ENCODE measurements at places on chromosomes 2 and 18.

- DNase-seq, result no peak
Observed at GRCh38 chr2:122219504-122219903, 464.1 kb downstream of the TSN start.

DNA sequence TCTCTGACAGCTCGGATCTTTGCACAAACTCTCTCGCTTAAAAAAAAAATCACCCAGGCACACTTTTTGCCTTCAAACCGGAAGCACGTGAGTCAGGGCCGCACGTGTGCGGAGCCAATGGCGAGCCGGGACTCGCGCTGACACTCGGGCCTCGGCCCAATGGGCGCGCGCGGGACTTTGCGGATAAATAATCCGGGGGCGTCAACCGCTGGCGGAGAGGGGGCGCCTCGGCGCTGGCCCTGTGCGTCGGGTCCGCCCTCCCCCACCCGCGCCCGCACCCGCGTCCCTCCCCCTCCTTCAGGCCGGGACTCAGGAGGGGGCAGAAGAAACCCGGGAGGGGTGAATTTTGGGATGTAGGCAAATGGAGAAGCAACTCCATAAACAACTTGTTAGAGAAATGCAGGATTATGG, 319 bp upstream of the EN1 start:
- DNase-seq, result no peak

- no peak for DNase-seq
Observed at GRCh38 chr2:63819765-63820717, 21.7 kb upstream of the UGP2 start.

DNA sequence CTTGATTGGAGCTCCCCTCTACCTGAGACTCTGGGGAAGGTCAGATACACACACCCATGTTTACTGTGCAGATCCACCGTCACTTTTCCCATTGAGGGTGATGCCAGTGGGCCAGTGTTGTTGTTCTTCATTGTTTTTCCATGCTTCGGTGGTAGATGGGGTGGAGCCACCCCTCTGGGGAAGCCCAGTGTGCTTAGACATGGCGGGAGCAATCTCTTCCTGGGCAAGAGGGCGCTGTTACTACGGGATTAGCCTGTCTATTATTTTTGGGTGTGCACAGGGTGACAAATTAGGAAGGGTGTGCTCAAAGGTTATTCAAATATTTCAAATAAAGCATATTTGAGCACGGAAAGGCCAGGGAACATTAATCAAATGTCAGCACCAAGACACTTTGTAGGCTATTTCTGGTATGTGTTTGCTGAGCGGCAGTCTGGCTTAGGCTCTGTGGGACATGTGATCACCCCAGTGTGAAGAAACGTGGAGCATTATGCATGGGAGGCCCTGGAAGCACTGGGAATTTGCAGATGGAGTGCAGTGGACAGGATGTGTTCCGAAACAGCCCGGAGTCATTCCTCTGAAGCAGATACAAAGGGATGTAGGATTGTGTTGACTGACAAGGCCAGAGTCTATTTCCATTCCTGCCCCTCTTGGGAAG, 34.8 kb upstream of the SMIM21 start:
- DNase-seq, result no peak

DNA sequence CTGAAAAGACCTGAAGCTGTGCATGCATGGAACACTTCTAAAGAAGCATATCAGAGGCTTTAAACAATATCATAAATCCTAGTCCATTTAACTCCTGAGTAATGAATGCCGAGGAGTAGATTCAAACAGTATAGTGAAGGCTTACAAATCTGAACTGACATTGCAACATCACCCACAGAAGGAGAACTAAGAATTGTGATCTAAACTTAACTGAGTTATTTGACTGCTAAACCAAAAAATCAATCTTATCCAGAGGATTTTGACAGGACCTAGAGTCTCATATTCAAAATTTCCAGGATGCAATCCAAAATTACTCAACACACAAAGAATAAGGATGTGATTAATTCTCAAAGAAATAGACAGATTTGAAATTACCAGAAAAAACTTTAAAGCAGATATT, 181.0 kb downstream of the SLC39A10 start:
- DNase-seq, result no peak

DNA sequence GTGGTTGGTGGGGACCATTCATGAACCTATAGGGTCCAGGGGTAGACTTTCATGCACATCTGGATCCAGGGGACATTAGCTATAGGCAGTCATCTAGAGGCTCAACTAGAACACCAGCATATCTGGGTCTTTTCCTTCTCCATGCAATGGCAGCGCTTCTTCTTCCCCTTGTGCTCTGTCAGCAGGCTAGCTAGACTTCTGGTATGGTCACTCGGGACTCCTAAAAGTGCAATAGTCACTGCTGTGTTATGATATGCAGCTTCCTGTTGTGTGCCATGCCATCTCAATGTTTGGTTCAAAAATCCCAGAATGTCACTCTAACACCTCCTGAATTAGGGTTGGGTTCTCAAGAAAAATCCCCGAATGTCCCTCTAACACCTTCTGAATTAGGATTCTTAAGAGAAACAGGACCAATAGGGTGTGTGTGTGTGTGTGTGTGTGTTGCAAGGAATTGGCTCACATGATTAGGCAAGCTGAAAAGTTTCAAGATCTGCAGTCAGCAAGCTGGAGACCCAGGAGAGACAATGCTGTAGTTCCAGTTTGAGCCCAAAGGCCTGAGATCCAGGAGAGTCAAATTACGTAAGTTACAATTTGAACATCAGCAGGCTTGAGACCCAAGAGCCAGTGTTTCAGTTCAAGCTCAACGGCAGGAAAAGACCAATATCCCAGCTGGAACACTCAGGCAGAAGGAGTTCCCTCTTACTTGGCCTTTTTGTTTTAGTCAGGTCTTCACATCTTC, 97.1 kb upstream of the LTBP1 start:
- DNase-seq, result no peak

DNA sequence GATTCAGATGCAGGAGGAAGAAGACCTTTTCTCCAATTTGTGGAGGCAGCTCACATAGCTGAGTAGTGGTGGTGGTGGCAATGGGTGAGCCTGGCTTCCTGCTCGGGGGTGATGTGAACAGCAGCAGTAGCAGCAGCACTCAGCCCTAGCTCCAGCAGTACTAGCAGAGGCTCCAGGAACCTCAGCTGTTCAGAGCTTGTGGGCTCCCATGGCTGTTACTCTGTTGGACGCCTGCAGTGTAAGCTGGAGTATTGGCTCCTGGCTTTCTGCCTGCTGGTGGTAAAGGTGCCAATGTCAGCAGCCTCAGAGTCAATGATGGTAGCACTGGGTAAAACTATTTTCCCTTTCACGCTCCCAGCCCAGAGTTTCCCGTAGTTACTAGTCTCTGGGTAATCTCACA, 3.1 kb upstream of the SEH1L start:
- no peak for DNase-seq

DNA sequence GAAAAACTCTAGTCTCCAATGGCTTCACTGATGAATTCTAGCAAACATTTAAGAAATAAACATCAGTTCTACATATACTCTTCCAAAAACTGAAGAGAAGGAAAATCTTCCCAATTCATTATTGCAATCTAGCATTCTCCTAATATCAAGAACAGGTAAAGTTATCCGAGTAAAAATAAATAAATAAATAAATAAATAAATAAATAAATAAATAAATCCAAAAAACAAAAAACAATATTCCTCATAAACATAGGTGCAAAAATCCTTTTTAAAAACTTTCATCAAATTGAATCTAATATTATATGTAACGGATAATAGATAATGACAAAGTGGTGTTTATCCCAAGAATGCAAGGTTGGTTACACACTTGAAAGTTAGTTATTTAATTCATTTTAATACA, 58.4 kb upstream of the TMEM247 start:
- DNase-seq, result no peak

DNA sequence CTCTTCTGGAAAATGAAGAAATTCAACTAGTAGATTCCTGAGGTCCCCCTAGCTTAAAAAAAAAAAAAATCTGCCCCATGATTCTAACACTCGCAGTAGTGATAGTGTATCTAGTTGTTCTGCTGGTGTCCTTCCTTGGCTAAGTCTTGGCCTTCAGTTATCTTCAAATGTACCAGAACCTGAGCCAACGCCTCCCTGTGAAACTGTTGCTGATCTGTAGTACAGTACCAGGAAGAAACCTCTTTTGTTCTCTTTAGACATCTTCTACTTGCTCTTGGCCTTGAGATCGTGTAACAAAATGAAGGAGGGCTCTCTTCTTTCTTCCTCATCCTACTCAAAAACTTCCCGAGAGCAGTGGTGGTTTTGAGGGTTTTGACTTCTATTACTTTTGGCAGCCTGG, 31.0 kb downstream of the PLEK start:
- no peak for DNase-seq

DNA sequence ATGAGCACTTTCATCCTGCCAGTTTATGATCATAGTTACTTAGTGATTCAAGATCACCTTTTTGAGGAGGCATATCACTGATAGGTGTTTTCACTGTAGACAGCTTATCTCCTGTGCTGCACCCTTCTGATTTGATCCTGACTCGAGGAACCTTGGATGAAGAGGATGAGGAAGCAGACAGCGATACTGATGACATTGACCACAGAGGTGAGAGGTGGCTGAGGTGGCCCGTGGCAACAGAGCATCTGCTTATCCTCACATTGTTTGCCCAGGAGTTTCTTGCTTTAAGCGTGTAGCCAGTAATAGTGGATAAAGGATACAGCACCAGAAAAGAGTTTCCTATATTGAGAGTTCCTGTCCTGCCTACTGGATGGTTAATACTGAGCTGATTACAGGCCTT, 15.7 kb downstream of the SUPT7L start:
- no peak for DNase-seq

DNA sequence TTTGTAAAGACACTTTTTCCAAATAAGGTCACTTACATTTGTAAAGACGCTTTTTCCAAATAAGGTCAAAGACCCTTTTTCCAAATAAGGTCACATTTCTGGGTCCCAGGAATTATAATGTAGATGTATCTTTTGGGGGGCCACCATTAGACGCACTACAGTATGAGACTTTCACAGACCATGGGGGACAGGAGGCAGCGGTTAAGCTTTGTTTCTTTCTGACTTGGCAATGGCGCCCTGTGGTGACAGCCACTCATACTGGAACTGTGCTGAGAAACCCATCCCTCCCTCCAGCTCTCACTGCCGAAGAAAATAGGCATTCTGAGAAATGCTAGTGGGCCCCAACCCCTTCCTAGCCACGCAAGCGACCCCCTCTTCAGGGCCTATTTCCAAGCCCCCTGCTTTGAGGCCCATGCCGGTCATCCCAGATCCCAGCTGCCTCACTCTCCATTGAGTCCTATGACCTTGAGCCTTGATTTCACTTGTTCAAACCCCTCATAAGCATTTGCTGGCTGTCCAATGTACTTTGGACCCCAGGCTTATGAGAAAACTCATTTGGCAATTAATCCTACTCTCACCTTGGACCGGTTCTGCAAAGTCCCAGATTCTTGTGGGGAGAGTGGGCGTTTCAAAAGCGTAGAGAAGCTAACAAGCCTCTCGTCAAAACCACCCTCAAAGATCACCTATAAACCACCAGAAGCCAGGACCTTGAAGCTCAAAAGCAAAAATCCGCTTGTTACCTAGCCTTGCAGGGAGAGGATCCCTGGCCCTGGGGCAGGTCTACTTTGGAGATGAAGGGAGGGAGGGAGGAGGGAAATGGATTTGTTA, 11.3 kb upstream of the SPATA3 start:
- no peak for DNase-seq

DNA sequence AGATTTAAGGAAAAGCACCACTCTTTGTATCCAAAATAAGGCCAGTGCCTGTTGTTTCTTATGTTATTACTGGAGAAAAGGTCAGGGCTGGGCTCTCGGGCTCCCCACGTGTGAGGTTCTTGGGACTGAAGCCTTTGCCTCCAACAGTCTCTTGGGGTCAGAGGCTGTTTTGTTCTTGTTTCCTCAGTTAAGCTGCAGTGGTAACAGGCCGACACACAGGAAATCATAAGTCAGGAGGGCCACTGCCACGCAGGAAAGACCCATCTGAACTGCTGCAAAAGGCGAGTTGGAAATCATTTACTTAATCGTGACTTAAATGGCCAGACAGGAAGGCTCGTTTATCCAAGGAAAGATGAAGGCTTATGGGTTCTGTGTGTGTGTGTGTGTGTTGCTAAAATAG, 30.3 kb upstream of the IL37 start:
- DNase-seq, result no peak

DNA sequence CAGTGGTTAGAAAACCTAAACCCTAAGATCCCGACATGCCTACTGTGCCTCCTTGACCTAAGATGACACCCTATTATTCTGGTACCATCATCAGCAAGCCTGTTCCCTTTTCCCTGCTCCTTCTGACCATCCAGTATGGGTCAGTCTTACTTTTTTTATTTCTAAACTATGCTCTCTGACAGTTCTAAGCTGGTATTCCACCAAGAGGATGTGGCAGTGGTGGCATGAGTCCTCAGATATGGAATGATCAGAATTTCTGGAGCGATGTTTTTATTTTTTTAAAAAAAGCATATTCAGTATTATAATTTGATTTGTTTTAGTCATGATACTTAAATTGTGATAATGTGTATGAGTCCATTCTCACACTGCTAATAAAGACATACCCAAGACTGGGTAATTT, 145.9 kb upstream of the LHCGR start:
- DNase-seq, result no peak

- no peak for DNase-seq
Observed at GRCh38 chr2:46960618-46961017, 45.0 kb upstream of the MCFD2 start.

GRCh38 chr18:41462946-41463345, 492.1 kb upstream of the PIK3C3 start:
- no peak for DNase-seq

- no peak for DNase-seq
Observed at GRCh38 chr2:66966631-66967030, 430.5 kb upstream of the ETAA1 start.

- DNase-seq, result no peak
Observed at GRCh38 chr2:28102455-28102874, 211.9 kb downstream of the BABAM2 start.

DNA sequence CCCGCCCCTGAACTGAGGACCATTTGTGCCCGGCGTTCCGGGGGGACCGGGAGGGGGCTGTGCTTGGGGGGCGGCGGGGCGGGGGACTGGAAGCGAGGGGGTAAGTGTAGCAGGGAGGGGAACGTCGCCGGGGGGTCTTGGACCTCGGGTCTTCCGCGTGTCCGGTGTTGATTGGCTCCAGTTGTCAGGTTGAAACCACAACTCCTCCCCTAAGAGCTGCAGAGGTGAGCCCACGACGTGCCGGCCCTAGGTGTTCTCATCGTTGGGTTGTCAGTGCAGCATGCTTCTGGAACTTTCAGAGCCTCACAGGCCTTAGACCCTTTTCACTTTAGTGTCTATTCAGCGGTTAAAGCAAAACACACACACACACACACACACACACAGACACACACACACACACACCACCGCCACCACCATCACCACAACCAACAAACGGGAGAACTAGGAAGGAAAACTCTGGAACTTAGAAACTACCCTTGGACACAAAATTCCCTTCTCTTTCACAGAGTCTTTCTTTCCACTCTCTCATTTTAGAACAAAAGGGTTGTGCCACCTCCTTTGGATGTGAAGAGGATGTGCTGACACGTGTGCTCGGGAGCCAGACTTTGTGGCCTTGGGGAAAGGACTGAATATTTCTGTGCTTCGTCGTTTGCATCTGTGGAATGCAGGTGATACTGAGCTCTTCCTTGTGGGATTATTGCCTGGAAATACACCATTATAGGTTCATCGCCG, 6.7 kb upstream of the DLX2 start:
- DNase-seq, result no peak

Measured in activated T-cell treated with anti-CD3 and anti-CD28 coated beads for 4 hours (primary cell).